ENCODE measurements at places on chromosomes 3 and 15.
A peak's percentile ranks its signal among the peaks of the same experiment; 100 is the strongest.

GRCh38 chr3:125556314-125556713, 36.3 kb upstream of the SNX4 start:
- no peak for DNase-seq

- DNase-seq: no peak
Observed at GRCh38 chr3:76107935-76108570, 322.7 kb upstream of the ZNF717 start.

- no peak for DNase-seq
Observed at GRCh38 chr3:46480491-46481195, 15.9 kb upstream of the LTF start.

DNA sequence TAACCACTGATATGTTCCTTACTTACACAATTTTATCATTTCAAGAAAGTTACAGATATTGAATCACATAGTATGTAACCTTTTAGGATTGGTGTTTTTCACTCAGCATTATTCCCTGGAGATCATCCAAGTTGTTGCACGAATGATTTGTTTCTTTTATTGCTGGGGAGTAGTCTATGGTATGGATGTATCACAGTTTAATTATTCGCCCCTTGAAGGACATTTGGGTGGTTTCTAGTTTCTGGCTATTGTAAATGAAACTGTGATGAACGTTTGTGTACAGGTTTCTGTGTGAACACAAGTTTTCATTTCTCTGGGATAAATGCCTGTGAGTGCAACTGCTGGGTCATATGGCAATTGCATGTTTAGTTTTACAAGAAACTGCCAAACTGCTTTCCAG, 68.8 kb downstream of the NMNAT3 start:
- no peak for DNase-seq

- no peak for DNase-seq
Observed at GRCh38 chr3:21462141-21462540, 288.9 kb downstream of the ZNF385D start.

GRCh38 chr3:127485396-127486170, 105.0 kb downstream of the TPRA1 start:
- peak; percentile 30 for DNase-seq

GRCh38 chr3:23270423-23270822, 67.3 kb downstream of the UBE2E2 start:
- no peak for DNase-seq

GRCh38 chr3:54988838-54989630, 61.2 kb upstream of the LRTM1 start:
- no peak for DNase-seq

DNA sequence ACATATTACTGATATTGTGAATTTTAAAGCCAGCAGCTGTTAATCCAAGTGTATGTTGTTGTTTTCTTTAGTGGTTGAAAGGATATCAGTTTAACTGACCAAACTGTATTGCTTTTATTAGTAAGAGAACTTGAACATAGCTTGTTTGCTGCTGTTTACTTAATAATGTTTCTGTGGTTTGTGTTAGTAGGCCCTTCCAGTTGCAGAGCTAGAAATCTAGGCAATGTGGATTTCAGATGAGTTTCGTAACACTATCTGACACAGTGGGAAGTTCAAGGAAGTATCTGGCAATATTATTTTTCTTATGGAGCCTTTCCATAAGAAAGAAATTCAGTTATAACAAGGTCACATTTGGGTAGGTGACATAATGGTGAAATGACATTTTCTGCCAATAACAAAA, 18.5 kb downstream of the ZNF609 start:
- no peak for DNase-seq

GRCh38 chr3:178456621-178457285, 79.5 kb upstream of the KCNMB2 start:
- no peak for DNase-seq

DNA sequence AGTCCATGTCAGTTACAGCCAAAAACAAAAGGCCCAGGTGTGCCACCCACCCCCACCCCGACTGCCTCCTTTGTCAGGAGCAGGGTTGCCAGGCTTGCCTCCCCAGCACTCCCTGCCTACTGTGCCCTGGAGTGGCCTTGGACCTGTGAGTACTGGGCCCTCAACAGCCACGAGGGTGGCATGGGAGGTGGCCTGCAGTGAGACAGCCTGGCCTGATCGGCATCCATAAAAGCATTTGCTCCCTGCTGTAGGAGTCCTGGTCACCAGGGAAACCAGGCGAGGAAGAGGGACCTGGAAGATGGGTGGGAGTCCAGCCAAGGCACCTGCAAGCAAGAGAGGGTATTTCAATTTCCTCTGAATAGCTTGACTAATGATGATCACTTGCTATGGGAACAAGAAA, 56.4 kb upstream of the KCNMB2 start:
- no peak for DNase-seq

GRCh38 chr3:152019508-152019907, 146.1 kb downstream of the SUCNR1 start:
- no peak for DNase-seq

GRCh38 chr15:42058791-42059190, 35.6 kb downstream of the PLA2G4D start:
- no peak for DNase-seq

- no peak for DNase-seq
Observed at GRCh38 chr3:55085231-55085630, 157.4 kb upstream of the LRTM1 start.

DNA sequence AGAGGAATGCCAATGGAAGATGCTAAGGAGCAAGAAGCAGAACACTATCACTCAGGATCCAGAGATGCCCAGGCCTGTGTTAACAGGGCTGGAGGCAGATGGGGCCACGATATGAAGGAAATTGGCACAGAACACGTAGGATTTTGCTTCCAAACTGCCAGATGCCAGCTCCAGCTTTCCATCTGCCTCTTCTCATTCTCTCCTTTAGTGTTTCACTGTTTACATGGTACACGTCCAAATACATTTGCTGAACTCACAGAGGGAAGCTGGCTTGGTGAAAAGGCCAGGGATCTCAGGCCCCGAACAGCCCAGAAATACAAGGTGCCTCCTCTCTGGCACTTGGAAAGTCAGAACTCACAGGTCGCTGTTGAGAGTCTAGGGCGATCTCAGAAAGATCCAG, 187.0 kb downstream of the NTRK3 start:
- no peak for DNase-seq

DNA sequence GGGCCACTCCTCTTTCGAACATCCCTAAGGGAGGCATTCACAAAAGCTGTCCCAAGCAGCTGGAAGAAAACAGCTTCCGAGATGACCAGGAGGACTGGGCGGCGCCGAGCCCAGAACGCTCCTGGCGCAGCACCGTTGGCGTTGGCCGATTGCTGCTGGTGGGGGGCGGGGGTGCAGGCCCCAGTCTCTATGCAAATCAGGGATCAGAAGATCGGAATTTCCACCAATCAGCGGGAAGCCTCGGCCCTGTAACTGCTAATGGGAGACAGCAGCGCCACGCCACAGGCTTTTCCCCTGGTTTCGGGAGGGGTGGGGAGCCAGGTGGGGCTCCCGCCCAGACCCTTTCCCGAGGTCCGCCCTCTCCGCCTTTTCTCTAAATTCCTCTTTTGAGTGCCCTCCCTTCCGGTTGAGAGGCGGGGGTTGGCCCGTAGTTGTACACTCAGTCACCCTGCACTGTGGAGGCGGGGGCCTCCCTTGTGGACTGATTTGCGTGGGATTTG, 27.0 kb downstream of the HMCES start:
- DNase-seq: peak; percentile 80

DNA sequence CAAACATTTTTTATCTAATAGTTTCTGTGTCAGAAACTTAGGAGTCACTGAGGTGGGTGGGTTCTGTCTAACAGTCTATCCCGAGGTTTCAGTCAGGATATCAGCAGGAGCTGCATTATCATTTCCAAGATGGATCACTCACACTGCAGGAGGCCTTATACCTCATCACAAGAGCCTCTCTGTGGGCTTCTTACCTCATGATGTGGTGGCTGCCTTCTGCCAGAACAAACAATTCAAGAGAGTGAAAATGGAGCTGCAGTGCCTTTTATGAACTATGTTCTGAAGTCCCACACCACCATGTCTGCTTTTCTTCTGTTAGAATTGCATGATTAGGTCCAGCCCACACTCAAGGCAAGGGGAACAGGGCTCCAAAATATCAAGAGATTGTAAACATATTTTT, 27.9 kb downstream of the RFX7 start:
- DNase-seq: no peak

DNA sequence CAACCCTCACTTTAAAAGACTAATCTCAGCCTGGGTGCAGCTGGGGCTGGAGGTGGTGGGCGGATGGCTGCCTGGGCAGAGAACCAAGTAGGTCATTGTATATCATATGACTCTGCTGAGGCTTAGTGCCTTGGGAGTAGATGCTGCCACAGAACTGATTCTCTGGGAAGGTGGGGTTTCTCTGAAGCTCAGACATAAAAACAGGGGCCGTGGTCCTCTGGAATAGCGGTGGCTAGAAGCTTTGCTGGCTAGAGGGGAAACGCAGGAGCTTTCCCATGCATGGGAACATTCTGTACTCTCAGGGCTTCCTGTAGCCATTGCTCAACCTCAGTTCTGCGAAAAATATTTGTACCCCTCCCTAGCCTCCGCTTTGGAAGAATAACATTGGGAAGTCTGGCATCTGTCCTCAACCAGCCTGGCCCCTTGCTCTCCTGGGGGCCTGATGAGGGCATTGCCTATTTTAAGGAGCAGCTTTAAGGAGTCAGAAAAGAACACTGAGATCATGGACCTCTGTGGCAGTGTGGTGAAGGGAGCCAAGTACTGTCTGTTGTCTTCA, 14.7 kb downstream of the TIMP4 start:
- no peak for DNase-seq

GRCh38 chr3:76134166-76134565, 348.8 kb upstream of the ZNF717 start:
- DNase-seq: no peak

DNA sequence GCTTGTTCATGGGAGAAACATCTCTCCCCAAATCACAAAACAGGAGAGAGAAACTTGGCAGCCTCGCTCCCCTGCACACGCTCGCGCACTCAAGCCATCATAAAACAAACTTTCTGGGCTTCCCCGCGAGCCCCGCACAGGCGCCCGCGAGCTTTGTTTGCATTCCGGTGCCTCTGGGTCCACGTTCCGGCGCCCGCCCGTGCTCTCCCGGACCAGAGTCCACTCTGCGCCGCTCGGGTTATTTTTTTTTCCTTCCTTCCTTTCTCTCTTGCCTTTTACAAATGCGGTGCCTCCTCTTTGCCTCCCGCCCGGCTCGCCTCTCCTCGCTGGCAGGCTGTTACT, 363 bp downstream of the MAGI1 start:
- DNase-seq: no peak

GRCh38 chr3:110814170-110815007, 257.2 kb upstream of the NECTIN3 start:
- no peak for DNase-seq

DNA sequence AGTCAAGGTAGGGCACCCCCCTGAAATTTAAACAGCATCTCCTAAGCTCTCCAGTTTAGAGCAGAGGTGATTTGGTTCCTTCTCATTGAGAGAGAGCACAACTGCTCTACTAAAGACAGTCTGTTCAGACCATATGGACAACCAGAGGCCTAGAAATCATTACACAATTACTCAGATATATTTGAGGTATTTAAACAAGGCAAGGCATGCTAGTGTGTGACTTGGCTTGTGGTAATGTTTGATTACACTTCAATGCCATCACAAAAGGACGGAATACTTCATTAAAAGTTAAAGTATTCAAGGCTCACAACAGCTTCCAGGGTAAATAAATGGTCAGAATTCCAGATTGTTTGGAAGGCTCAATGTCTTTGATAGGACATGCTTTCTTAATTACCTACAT, 110.2 kb downstream of the LRTM1 start:
- DNase-seq: no peak

GRCh38 chr15:83767741-83768140, 113.8 kb downstream of the ADAMTSL3 start:
- no peak for DNase-seq

GRCh38 chr15:28952666-28953491, 67.1 kb downstream of the APBA2 start:
- no peak for DNase-seq

- DNase-seq: no peak
Observed at GRCh38 chr3:47912006-47912504, 104.2 kb downstream of the MAP4 start.

DNA sequence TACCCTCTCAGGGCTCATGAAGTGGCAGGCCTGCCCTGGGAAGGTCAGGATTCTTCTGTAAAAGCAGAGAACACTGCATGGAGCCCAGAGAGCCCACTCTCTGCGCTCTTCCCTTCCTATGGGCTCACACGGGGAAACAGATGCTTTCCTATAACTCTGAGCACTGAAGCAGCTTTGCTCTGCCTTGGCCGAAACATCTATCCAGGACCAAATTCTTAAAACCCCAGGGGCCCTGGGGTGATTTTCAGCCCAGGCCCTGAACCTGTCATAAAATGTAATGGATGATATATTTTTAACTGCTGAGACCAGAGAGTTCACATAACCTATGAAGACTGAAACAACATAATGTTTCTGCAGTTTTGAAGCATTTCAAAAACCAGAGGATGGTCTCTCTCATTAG, 249.9 kb upstream of the CTDSPL start:
- no peak for DNase-seq

DNA sequence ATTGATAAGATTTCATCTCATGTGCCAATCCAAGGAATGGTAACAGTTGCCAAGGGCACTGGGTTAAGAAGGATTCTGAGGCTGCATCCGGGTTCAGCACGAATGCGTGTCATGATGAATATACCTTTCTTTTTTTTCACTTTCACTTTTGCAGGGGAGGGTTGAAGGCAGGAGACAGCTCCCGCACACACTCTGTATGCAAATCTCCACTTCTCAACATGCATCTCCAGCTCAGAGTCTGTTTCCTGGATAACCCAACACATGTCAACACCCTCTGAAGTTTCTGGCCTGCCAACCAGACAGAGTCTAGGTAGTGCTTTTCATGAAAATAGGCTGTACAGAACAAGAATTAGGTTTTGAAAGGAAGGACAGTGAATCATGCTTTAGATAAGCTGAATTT, 21.6 kb downstream of the B4GALT4 start:
- no peak for DNase-seq

- DNase-seq: no peak
Observed at GRCh38 chr3:13595485-13595884, 46.6 kb downstream of the FBLN2 start.

DNA sequence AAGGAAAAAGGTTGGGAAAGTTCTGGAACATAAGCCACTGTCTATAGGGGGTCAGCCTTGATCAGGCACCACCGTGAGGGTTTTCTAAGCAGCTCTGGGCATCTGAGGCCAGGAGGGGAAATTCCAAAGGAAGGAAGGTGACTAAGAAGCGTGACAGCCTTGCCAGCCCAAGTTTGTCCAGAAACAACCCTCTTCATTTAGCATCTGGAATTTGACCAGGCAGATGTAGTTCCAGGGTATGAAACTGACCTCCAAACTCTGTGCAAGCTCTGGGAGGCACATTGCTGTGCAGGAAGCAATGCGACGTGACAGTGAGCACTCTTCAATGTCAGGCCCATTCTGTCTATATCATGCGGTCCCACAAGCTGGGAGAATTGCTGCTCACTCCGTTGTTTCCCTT, 85.4 kb upstream of the TPM1 start:
- no peak for DNase-seq

- DNase-seq: no peak
Observed at GRCh38 chr15:93866948-93867347, 364.4 kb upstream of the MCTP2 start.

- peak; percentile 83 for DNase-seq
Observed at GRCh38 chr3:4978204-4978965, 852 bp upstream of the BHLHE40 start.

- DNase-seq: no peak
Observed at GRCh38 chr15:73575636-73576247, 57.4 kb downstream of the NPTN start.

GRCh38 chr3:46501702-46502101, 3.9 kb downstream of the RTP3 start:
- no peak for DNase-seq

- no peak for DNase-seq
Observed at GRCh38 chr3:150022381-150023238, 51.9 kb upstream of the PFN2 start.

GRCh38 chr3:29286478-29287240, 5.8 kb downstream of the RBMS3 start:
- no peak for DNase-seq
